ENCODE measurements at places on chromosomes 11 and 22.

GRCh38 chr11:66247295-66247694 lies 21.1 kb upstream of the RAB1B start:
- no peak for DNase-seq

DNA sequence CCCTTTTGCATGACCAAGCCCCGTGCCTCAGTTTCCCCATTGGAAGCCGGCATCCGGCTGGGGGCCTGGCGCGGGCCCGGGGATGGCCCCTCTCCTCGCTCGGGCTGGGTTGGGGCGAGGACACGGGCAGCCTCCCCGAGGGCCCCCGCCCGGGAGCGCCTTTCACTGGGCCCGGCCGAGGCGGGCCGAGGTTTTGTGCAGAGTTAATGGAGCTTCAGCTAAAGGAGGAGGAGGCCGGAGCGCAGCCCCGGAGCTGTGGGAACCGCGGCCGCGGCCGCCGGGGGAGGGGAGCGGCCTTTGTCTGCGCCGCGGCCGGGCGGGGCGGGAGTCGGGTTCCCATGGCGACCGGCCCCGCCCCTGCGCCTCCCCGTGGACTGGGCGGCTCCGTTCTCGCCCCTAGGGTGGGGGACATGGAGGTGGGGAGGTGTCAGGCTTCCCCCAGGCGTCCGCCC lies 1.4 kb upstream of the MAPK11 start:
- no peak for DNase-seq

GRCh38 chr11:1532606-1533341 lies 39.3 kb downstream of the DUSP8 start:
- DNase-seq = no peak

DNA sequence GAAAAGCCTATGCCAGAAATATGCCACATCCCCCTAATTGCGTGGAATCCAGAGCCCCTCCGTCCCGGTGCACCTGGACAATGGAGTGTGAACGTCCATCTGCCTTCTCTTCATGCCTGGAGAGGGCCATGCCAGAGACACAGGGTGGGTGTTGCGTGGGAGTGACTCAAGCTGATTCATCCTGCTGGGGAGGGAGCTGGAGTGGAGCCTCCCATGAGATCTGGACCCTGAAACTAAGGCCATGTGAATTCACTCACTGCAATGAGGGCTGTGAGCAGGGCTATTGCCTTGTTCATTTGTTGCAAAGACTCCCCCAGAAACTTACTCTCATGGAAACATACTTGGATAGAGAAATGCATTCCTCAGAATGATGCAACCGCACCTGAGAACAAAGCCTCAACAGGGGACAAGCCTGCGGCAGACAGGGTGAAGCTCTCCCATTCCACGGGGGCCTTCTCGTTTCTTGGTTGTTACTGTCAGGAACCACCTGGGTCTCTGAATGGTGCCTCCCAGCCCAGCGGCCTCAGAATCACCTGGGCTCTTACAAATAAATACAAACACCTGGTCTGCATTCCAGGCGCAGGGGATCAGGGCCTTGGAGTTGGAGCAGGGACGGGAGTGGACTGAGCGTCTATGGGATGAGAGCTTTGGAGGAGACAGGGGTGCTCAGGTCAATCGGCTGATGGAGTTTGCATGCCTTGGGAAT lies 1031.2 kb downstream of the BRD1 start:
- DNase-seq = no peak

DNA sequence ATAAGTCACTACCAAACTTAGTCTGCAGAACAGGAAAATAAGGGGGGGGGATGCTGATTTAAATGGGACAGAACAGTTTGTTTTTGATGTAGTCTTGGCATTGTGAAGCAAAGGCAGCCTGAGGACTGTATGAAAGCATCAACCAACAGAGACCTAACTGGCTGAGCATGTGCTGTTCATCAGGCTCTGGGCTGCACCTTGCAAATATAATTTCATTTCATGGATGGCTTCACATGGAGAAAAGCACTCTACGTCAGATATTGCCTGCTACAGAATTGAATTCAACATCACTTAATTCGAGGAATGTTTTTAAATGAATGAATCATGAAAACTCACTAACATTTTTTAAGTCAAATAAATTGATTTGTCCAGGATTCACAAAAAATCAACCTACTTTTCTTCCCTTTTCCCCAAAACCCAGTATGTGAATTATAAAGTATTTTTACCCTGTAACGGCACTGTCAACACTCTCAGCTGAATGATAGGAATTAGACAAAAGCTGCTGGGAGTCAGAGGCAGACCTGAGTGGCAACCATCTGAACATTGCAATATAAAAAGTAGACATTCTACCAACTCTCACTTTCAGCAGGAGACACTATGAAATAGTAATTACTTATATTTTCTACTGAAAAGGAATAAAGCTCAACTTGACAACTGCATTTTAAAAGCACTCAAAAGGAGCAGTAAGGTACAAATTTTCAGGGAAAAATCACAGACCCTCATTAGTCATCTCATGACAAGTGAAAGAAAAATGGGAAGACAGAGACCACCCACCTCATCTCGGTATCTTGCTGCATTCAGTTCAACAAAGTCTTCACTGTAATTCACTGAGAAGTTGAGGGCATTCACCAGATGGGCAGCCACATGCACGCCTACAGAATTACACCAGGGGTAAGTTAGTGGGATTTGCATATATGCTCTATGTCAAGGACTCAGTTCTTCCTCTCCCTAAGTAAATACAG lies 47.5 kb downstream of the NOX4 start:
- DNase-seq = no peak

- no peak for DNase-seq
Measured at GRCh38 chr11:87358461-87358860, 320.7 kb downstream of the TMEM135 start.

DNA sequence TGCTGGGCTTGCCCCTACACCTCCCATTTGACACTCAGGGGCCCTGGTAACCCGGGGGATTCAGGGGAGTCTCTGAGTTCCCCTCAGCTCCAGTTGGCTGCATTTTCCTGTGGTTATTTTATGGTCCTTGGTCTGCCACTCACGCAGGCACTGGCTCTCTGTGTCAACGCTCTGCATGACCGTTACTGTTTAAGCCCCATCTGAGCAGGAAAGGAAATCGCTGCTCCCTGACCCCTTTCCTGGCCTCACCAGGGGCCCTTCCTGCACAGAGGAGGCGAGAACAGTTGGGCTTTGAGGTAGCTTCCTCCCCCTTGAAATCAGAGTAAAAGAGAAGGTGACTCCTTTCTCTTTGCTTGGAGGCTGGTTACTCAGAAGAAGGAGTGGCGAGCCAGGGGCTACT lies 2.4 kb downstream of the C1QTNF4 start:
- DNase-seq = no peak

DNA sequence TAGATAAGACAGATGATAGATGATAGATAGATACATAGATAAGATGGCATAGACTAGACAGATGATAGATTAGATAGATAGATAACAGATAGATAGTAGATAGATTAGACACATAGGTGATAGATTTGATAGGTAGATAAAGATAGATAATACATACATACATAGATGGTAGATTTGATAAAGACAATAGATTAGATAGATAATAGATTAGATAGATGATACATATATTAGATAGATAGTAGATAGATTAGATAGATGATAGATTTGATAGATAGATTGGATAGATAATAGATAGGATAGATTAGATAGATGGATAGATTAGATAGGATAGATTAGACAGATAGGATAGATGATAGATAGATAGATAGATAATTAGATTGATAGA lies 327.6 kb downstream of the BRD1 start:
- no peak for DNase-seq

DNA sequence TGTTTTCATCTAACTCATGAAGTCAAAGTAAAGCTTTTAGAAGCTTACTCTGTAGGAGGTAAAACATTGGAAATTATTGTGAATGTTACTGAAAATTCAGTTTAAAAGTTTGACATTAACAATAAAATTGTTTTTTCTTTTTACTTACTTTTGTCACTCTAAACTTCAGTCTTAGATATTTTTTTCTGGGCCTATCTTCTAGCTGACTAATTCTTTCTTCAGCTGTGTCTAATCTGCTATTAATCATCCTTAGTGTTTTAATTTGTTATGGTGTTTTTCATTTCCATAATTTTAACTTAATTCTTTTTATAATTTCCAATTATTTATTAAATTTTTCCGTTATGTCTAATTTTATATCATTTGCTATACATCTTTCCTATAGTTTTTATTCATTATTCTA lies 35.0 kb downstream of the IL10RA start:
- no peak for DNase-seq

DNA sequence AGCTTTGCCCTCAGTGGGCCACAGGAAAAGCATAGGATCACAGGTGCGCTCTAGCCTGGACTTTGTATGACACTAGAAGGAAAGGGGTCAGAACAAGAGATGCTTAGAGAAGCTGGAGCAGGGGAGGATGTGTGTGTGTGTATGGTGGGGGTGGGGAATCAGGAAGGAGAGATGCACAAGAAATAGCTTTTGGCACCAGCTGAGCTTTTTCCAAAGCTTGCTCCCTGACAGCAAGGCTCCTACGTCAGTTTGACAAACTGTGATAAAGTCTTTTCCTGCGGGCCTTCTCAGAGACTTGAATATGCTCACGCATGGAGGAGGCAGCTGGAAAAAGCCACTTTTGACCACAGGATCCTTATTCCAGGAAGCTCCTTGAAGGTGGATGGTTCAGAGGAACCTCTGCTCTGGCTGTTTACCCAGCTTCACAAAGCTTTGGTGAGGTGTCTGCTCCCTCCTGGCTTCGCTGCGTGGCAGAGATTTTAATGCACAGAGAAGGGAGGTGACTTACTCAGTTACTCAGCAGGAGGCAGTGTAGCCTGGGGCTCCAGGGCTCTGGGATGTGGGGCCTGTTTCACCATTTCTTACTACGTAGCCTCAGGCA lies 3.9 kb downstream of the CDC42EP1 start:
- no peak for DNase-seq

DNA sequence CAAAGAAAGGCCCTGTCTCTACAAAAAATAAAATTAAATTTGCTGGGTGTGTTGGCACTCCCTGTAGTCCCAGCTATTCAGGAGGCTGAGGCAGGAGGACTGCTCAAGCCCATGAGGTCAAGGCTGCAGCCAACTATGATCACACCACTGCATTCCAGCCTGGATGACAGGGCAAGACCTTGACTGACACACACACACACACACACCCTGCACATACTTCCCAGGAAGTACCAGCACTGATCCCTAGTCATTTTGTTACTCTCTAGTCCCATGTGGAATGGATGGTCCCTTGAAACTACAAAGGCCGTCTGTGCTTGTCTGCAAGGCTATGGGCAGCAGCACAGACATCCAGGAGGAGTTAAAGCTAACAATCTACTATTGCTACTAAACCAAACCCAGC lies 59.7 kb upstream of the CYP2D6 start:
- no peak for DNase-seq

- DNase-seq = no peak
Measured at GRCh38 chr11:74185695-74186094, 14.6 kb downstream of the PPME1 start.

DNA sequence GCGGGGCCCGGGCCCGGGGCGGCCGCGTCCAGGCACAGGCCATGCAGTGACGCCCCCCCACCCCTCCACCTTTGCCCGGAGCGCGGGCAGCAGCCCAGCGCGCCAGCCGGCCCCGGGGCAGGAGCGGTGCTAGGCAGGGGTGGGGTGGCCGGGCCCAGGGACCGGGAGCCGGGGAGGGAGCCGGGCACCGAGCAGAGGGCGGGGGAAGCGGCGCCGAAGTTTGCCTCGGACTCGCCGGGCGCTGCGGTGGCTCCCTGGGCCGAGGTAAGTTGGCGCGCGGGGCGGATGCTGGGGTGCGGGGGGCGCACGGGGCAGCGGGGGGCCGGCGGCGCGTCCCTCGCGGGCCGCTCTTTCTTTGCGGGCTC lies 332 bp downstream of the TEAD1 start:
- DNase-seq = no peak

GRCh38 chr11:111696556-111696955 lies 69.6 kb downstream of the PPP2R1B start:
- DNase-seq = no peak

DNA sequence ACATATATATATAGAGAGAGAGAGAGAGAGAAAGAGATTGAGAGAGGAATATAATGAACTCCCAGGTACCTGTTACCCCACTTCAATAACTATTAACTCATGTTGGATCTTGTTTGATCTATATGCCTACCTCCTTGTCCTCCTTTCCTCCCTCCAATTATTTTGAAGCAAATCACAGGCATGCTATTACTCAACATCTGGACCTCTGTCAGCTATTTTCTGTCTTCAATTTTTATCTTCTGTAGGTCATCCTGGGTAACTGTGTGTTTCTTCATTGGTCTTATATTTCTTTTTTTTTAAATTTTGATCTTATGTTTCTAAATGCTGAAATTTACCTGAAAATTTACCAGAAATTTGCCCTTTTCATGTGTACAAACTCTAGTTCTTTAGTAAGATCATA lies 24.8 kb downstream of the UVRAG start:
- DNase-seq = no peak

GRCh38 chr11:58127350-58127749 lies 2.0 kb upstream of the OR9I1 start:
- no peak for DNase-seq

DNA sequence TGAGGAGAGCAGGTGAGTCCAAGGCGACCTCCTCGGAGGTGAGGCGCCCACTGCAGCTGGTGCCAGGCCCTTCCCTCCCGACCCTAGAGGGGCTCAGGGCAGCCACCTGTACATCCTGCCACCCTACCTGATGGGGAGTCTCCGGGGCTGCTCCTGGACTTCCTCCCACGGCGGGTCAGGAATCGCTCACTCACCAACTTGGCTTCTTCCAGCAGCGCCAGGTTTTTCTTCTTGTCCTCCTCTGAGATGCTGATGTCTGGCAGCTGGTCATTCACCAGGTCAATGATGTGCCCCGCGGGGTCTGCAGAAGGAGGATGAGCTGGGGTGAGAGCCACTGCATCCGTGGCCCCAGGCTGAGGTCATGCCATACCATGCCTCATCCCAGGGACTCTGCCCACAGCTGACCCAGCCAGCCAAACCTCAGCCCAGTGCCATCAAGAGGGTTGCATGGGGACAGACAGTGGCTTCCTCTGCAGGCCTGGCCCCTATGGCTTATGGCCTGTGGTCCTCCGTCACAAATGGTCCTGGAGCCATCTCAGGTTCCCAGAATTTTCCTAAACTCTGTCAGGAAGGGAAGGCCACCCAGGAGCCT lies 61.0 kb upstream of the LYVE1 start:
- DNase-seq = no peak

- DNase-seq = no peak
Measured at GRCh38 chr11:66327171-66328030, 8.8 kb downstream of the RIN1 start.

DNA sequence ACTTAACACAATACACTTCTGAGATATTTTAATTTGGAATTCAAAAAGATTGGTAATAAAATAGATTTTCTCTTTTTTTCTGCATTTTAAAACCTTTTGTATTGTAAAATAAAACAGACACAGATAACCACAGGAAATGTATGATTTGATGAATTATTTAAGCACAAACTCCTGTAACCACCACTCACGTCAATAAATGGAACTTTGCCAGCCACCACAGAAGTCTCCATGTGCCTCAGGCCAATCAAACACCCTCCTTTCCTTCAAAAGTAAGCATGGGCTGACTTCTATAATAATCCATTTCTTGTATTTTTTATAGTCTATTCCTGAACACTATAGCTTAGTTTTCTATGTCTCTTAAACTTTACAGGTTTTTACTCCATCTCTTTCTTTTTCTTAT lies 721.7 kb downstream of the DLG2 start:
- DNase-seq = no peak
